ENCODE measurements at places on chromosomes 5 and 9. TPM values are rescaled to one million over a fixed set of nuclear protein-coding genes. Genes with fewer than 3 reads are reported as not detected.

The CBY3 gene
- not detected for polyA plus RNA-seq

DNA sequence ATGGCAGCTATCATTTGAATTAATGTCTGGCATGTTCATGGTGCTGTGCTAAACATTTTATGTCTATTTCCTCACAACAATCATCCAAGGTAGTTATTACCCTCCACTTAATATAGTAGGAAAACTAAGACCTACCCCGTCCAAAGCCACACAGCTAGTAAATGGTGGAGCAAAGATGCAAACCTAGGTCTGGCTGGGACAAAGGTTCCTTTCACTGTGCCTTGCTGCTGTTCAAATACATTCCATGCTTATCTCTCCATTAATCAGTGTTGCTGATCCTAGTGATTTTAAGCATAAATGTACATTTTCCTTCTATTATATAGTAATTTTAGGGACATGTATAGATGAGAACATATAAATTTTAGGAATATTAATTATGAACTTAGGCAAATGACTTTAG lies 38.7 kb downstream of the CCDC125 start:
- DNase-seq, result no peak

The SLC35D2 gene
- polyA plus RNA-seq, result 20.4 TPM

DNA sequence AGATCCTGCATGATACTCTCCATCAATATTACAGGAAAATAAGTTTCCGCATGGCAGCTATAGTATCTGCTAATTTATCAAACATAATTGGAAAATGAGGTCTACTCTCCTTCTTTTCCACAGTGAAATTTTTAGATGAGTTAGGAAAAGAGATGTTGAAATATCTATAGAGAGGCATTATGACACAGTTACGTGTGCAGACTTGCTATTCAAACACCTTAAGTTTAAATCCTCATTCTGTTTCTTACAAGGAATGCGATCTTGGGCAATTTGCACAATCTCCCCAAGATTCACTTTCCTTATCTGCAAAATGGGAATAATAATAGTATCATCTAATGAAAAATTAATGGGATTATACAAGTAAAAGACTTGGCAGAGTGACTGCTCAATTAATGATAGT lies 91.7 kb upstream of the SLCO6A1 start:
- DNase-seq, result no peak

All from BJ (cell line).